ENCODE measurements at places on chromosomes 4 and X.

DNA sequence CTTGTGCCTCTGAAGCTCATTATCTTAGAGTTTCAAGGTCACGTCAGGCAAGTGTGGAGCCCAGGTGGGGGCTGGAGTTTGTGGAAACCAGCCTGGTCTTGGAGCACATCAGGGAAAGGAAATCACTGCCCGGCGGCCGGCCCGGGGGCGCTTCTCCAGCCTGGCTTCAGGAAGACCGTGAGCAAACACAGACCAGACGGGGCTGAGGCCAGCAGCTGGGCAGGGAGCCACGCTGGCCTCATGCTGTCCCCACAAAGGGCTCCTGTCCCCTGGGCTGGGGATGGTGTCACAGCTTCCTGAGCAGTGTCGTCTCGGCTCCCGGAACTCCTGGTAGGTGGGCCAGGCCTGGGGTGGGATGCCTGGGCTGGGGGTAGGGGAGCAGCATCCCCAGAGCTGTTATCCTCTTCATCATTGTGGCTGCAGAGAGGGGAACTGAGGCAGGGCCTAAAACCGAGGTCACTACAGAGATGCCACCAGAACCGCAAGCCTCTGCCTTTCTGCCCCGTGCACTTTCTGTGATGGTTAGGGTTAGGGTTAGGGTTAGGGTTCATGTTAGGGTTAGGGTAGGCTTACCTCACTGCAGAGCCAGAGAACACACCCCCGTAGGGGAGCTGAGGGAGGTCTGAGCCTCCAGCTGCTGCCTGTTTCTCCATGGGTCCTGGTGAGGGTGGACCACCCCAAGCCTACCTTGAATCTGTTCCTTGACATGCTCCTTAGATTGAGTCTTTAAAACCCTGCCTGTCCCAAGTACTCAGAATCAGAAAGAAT lies 77.5 kb downstream of the HTRA3 start:
- no peak for DNase-seq

GRCh38 chr4:183984566-183984965 lies 79.5 kb downstream of the STOX2 start:
- DNase-seq: no peak

DNA sequence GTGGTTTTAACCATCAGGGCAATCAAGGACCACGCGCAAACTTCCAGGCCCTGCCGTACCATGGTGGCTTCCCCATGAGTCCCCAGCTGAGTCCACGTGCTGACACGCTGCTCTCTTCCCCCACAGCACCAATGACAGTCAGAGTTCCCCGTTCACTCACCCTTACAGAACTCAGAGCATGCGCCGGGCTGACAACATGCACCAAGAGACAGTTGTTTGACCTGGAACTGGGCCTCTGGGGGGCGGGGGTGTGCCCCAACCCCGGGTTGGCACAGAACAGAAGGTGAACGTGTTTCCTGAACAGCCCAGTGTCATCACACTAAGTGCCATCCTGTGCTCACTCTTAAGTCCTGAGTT lies 29.4 kb downstream of the IRF2 start:
- DNase-seq: no peak

DNA sequence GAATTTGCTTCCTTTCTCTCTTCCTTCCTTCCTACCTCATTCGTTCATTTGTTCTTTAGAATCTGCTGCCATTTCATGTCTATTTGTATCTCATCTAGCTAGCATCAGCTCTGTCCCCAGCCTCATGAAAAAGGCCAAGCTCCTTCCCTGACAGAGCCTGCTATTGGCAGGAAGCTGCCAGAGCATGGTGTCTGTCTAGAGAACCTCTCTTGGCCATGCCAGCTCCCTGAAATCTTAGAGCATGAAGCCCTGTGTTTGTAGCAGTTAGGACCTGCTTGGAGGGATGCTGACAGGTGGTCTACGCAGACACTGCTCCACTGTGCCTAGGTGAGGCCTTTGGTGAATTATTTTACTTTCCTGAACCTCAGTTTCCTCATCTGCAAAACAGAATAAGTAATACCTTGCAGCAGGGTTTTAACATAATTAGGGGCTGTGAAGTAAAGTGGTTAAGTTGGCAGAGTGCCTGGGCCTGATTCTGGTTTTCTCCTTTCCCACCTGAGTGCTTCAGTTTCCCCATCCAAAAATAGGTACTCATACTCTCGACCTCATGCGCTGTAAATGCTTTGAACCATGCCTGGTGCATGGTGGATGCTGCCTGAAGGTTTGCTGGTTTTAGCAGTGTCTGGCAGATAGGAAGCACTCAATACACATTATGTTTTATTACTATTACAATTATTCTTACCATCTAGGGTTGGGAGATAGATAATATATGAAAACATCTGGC lies 4.7 kb downstream of the PTTG2 start:
- no peak for DNase-seq

GRCh38 chr4:111475666-111476065 lies 669.6 kb upstream of the FAM241A start:
- DNase-seq: no peak

Data from stromal cell of bone marrow (primary cell).